Stimulated activated CD8-positive, alpha-beta memory T cell treated with anti-CD3 and anti-CD28 coated beads, Interleukin-7, amount 100 ng/mL, for 1 hour (primary cell): ENCODE measurements at places on chromosomes 5 and 9.

GRCh38 chr9:131826966-131827525 lies 87.2 kb upstream of the RAPGEF1 start:
- DNase-seq = no peak

DNA sequence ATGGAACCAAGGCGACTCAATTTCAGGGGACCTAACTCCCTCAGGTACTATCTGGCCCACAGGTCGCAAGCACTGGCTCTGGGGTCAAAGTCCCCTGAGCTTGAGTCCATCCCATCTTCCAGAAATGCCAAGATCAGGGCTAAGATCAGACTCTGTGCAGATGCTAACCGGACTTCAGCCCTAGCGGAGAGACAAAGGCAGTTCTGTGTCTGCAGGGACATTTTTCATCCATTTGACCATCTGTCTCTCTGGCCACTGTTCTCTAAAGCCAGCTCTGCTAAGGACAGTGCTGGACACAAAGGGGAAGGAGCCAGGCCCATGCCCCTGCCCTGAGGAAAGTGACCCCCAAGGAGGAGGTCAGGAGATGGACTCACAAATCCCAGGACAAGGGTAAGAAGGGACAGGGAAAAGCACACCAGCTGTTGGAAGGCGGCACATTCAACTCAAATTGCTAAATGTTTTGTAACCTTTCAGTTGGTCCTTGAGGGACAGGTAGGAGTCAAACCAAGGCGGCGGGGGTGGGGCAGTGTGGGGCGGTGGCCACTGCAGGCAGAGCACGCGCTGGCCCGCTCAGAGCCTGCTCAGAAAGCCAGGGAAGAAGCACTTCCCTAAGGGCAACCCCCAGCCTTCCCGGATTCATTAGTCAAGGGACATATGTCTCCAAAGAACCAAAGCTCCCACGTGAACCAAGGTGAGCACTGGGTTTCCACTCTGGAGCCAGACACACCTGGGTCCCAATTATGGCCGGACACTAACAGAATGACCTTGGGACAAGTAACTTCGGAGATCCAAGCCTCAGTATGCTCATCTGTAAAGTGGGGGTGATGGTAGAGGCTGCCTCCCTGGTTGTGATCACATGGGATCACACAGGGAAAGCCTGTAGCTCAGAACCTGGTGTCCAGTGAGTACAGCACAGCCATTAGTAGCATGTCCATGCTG lies 42.8 kb downstream of the STK10 start:
- DNase-seq = no peak

DNA sequence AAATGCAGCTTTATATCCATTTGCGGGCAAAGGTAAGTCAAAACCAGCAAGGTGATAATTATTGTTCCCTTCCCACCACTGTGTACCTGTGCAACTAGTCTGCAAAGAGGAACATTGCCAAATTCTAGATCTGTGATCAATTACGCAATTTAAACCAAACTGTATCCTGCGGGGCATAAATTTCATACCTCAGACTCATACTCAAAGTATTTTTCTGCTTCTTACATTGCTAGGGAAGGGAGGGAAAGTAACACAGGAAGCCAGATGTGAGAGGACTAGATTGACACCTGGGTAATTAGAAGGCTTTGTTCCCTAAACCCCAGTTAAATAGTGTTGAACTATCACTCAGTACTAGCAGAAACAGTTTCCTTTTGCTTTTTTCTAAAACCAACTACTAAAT lies 240.2 kb upstream of the ZNF608 start:
- DNase-seq = no peak

GRCh38 chr9:120697448-120697847 lies 16.8 kb downstream of the MEGF9 start:
- no peak for DNase-seq

GRCh38 chr5:14469551-14470377 lies 111.8 kb upstream of the OTULINL start:
- DNase-seq = no peak

DNA sequence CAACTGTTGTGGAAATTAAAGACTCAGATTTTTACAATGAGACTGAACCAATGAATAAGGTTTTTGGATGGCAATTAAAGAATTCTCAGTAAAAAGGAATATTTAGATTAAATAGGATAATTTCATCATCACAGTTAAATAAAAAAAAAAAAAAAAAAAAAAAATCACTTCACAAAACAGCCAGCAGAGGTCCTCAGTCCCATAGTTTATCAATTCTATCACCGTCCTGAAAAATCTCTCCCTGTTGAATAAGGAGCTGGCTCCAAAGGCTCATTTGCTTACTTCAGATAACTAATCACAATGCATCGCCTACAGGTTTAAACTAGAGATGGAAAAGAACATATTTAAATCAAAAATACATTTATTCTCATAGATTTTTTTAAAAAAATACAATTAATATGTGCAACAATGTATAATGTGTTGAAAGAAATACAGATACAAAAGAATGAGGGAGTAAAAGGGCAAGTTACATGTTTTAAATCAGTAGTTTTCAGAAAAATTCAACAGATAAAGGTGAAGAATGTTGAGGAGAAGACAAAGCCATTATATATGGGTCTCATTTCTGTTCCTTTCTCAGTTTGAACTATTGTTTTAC lies 175.8 kb upstream of the CHD1 start:
- DNase-seq = no peak

- no peak for DNase-seq
Observed at GRCh38 chr5:121019106-121019505, 555.0 kb downstream of the PRR16 start.

- no peak for DNase-seq
Observed at GRCh38 chr5:126208691-126209090, 214.5 kb upstream of the GRAMD2B start.
